COLO829 (cell line): ENCODE measurements at places on chromosomes 1 and 21.

GRCh38 chr1:100006688-100007087 lies 36.9 kb downstream of the SLC35A3 start:
- no peak for DNase-seq

DNA sequence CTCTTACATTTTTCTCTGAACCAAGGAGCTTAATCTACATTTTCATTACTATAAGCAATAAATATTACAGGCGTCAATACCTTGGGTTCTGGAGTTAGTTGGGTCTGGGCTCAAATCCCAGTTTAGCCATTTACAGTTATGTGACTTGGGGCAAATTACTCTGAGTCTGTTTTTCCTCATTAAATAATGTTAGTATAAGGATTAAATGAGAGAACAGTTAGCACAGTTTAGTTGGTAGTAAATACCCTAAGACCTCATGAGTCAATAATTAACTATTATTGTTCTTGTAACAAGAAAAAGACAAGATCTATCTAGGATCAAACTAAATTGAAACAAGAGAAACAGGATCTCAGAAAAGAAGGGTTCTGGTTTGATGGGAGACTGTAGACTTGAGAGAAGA lies 4.6 kb downstream of the C1orf116 start:
- no peak for DNase-seq

- DNase-seq: no peak
These were observed 39.1 kb downstream of the SKI start for GRCh38 chr1:2267051-2267830.

DNA sequence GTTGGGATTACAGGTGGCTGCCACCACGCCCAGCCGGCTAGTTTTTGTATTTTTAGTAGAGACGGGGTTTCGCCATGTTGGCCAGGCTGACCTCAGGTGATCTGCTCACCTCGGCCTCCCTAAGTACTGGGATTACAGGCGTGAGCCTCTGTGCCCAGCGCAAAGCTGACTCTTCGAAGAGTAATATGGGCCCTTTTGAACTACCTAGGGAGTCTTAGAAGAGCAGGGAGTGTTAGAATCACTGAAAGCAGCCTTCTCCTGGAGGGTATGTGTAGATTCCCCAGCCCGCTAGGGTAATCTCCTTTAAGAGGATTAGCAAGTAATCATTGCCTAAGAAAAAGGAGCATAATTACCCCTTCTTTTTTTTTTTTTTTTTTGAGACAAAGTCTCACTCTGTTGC lies 6.5 kb upstream of the MAST2 start:
- DNase-seq: no peak

DNA sequence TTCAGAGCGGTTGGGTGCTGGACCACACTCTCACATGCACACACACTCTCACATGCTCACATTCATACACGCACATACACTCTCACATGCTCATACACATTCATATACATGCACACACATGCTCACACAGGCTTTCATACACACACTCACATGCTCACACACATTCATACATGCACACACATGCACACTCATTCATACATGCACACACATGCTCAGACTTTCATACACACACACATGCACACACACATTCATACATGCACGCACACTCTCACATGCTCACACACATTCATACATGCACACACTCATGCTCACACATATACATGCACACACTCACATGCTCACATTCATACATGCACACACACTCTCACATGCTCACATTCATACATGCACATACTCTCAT lies 6.0 kb upstream of the CD55 start:
- DNase-seq: no peak

DNA sequence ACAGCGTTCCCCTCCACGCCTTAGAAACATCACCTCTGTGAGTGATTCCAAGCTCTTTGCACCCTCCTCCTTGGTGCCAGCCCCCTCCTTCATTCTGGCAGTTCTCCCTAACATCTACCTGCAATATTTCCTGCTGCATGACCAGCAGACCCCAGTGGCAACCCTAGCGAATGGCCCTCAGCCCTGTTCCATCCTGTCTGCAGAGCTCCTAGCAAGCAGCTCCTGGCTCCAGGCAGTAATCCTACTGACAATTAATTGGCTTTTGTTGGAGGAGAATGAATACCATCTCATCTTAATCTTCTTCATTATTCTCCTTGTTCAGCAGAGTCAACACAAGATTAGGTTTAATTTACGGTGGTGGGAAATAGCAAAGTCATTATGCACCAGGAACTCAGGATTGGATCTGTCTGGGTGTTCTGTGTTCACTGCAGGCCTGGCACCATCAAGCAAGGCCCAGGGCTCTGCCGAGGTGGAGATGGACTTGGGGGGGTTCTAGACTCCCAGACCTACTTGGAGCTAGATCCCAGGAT lies 12.4 kb downstream of the FBXO2 start:
- no peak for DNase-seq
